Pancreas (tissue), 10 donors: ENCODE measurements at places on chromosomes 11 and 22.
A peak's percentile ranks its signal among the peaks of the same experiment; 100 is the strongest.

GRCh38 chr11:64856382-64857227 lies 12.2 kb upstream of the CDC42BPG start:
- no peak for DNase-seq

- no peak for DNase-seq
Measured at GRCh38 chr11:95072948-95073347, 6.2 kb downstream of the SRSF8 start.

DNA sequence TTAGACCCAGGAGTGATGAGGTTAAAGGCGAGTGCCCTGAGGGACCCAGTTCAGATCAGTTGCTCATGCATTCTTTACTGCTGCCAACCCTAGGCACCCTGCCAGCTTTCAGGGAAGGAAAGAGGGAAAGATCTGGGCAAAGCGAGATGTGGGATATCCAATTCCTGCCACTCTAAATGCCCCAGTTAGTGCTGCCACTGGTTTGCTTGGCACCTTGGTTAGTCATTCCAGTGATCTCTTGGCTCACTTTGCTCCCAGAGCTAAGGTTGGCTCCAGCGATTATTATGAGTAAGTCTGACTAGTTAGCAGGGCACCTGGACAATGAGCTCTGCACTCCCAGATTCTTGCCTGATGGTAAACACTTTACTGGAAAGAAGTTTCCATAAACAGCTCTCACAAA lies 85.0 kb downstream of the INSC start:
- peak; percentile 51 for DNase-seq

DNA sequence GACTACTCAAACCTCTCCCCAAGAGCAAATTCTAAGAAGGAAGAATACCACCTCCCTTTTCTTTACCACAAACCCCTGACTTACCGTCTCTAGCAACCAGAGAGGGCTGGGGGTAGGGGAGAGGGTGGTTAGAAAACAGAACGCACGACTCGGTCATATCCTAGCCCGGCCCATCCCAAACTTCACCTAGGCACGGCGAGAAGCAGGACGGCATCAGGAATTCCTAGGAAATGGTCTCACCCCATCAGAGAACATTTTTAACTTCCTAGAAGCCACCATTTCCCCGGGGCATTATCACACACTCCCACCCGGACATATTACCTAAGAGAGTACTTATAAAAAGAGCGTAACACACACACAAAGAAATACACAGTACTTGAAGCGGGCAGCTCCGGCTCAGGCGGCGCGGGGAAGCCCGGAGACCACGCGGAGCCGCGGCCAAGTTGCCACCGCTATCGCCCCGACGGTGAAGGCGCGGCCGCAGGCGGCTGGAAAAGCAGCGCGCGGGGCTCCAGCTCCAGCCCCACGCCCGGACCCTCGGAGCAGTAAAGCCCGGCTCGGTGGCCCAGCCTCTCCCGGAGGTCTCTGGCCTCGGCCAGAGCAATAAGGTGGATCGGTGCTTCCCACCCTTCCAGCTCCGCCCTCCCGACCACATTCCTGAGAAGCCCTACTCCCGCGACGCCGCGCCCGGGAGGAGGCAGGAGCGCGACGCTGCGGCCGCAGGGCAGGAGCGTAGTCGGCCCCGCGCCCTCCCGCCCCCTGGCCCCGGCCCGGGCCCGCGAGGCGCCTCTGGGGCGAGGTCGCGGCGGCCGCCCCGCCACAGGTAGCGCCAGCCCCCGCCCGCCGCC lies 878 bp downstream of the RRAS2 start:
- peak; percentile 52 for DNase-seq

- DNase-seq = no peak
Measured at GRCh38 chr11:23569134-23569533, 708.9 kb upstream of the CCDC179 start.

DNA sequence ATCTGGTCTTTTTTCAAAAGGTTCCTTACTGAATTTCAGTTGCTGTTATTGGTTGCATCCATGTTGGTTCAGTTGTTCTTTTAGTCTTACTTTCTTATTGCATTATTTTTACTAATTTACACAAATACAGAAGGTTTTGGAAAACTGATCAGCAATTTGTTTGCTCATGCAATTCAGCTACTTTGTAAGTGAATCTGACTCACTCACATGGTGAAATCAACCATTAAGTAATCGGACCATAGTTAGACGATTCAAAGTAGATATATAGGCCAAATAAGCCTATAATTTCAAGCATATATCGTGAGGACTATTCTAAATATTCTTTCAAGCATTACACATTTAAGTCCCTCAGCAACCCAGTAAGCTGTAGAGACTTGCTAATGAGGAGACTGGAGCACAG lies 41.7 kb downstream of the CCDC83 start:
- no peak for DNase-seq

DNA sequence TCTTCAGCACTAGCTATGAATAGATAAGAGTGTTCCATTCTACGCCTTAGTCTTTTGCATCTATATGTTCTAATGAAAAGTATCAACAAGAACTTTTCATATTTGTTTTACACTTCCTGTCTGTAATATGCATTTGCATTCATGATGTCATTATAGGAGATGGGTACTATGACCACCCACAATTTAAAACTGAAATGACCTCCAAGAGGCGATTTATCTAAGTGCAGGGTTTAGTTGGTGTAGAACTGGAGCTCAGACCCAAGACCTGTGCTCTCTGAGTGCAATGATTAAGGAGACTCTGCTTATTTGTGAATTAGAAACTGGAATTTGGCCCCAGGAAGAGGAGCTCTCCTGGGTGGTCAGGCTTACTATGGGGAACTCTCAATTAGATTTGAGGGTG lies 289.1 kb downstream of the ETS1 start:
- no peak for DNase-seq

GRCh38 chr22:37276776-37277175 lies 5.5 kb upstream of the CYTH4 start:
- no peak for DNase-seq

GRCh38 chr11:60717956-60718355 lies 6.6 kb upstream of the MS4A18 start:
- DNase-seq = no peak

DNA sequence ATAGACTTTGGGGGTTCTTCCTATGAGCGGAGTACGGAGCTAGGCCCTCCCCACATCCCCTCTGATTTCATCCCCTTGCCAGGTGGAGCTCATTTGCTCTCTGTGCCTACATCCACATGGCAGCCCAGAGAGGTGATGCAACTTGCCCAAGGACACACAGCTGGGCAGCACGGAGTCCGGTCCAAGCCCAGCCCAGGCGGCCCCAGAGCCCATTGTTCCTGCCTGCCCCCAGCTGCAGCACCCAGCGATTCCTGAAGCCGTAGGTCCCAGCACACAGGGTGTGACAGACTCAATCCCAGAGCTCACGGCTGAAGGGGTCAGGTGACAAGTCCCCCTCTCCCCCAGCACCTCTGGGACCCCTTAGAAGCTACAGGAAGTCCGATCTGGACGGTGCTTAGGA lies 22.2 kb upstream of the RFPL3 start:
- DNase-seq = no peak

- no peak for DNase-seq
Measured at GRCh38 chr11:121711236-121711635, 258.5 kb upstream of the SORL1-AS1 start.

GRCh38 chr11:34105957-34106504 lies 602 bp downstream of the NAT10 start:
- no peak for DNase-seq

DNA sequence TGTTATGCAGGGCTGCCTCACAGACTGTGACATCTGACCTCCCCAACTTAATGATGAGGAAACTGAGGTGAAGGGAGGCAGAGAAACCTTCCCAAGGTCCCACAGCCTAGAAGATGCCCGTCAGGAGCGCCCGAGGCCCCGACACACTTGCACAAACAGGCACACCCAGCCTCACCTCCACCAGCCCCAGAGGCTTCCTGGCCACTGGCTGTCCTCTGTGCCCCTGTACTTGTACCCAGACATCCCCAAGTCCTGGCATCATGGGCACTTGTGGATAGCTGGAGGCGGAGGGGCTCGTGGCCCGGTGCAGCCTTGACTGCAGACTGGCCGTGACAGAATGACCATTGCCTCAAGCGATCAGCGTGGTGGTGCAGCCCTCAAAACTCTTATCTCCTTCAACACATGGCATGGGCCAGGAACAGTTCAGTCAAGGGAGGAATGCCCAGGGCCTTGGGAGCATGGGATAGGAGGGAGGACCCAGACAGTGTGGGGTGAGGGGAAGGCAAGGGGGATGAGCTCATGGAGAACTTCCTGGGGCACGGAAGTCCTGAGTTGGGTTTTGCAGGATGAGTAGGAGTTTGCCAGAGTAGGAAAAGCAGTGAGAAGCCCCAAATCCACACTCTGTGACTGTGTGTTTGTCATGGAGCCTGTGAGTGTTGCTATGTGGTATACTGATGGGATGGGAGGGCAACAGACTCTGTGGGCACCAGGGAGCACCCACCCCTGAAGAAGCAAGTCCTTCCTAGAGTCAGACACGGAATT lies 25.8 kb upstream of the PPARA start:
- no peak for DNase-seq

DNA sequence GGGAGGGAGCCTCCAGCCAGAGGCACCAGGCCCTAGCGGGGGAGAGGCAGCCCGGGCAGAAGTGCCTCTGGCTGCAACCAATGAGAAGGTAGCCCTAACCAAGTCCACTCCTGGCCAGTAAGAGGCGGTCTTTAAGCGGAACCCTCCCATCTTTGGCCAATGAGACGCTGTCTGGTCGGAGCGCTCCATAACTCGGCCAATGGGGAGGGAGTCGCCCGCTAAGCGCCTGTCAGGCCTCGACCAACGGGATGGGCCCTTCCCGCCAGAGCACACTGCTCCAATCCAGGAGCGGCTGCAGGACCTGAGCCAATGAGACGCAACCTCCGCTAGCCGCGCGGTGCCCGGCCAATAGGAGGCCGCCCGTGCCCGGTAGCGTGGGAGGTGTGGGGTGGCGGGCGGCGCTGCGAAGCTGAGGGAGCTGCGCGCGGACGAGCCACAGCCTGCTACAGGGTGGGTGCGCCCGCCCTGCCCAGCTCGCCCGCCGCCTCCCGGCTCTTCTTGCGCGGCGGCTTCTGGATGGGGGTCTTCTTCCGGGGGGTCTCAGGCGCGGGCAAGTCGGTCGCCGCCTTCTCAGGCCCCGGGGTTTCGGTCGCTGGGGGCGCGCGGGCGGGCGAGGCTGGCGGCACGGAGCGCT lies 12.6 kb downstream of the SCARF2 start:
- no peak for DNase-seq

DNA sequence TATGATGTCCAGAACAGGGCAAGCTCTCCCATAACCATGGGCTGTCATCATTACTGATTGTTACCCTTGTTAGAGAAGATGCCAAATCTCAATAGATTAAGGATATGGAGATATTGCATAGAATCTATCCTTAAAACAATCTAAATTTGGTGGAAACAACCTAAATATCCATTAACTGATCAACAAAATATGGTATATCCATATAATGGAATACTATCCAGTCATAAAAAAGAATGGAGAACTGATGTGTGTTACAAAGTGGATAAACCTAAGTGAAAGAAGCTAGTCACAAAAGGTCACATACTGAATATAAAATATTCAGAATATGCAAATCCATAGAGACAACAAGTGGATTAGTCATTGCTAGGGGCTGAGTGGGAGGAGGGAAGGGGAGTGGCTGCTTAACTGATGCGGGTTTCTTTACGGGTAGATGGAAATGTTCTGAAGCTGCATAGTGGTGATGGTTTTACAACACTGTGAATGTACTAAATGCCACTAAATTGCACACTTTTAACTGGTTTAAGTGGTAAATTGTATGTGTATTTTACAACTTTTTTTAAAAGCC lies 36.1 kb upstream of the SMCO4 start:
- DNase-seq = no peak

DNA sequence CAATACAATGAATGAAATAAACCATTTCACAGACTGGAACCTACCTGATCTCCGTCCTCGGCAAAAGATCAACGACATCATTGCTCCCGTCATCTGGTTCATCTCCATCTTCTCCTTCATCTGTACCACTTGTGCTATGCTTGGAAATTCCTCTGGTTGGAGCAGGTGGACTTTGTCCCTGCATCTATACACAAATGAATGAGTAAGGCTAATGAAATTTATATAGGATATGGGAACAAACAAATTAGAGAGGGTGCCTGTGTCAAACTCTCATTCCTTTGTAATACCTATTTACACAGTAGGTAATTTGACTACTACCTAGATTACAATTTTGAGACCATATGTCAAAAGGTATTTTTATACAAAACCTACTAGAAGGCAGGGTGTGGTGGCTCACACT lies 59.4 kb downstream of the F2 start:
- no peak for DNase-seq

GRCh38 chr11:90250970-90251369 lies 28.1 kb upstream of the CHORDC1 start:
- no peak for DNase-seq

DNA sequence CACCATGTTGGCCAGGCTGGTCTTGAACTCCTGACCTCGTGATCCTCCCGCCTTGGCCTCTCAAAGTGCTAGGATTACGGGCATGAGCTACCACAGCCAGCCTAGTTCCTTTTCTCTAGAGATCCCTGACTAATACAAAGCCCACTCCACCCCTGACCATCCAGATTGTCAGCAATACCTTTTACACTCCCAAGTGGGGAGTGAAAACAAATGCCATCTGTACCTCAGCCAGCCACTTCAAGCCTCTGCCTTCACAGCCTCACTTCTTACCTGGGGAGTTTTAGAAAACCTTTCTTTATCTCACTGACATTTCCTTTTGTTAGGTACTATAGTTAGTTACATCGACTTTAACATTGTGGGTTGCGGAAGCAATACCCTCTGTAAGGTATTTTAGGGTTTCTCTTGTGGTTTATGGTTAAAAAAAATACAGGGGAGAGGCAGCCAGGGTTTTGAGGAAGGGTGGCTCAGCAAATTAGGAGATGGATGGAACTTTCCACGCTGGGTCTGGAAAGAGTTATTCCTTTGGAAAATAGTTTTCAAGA lies 8.9 kb downstream of the TOM1 start:
- DNase-seq = no peak

- no peak for DNase-seq
Measured at GRCh38 chr11:1040428-1041148, 4.1 kb upstream of the MUC6 start.

- DNase-seq = no peak
Measured at GRCh38 chr11:34523053-34523452, 9.5 kb upstream of the ELF5 start.

DNA sequence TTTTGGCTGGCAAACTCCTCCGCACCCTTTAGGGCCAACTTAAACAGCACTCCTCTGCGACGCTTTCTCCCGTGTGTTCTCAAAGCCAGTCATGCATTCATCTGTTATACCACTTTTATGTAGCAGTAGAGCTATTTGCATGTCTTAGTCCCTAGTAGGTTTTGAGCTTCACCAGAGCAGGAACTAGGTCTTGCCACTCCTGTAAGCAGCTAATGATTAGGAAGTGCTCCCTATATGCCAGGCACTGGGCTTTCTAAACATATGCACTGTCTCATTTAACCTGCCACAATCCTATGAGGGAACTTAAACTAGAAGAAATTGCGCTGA lies 180.8 kb downstream of the DBX1 start:
- no peak for DNase-seq
